ENCODE measurements at places on chromosomes 11 and 22.

- DNase-seq: no peak
Measured at GRCh38 chr22:41459431-41459830, 9.1 kb downstream of the PHF5A start.

- no peak for DNase-seq
Measured at GRCh38 chr11:77450227-77450626, 23.7 kb downstream of the PAK1 start.

DNA sequence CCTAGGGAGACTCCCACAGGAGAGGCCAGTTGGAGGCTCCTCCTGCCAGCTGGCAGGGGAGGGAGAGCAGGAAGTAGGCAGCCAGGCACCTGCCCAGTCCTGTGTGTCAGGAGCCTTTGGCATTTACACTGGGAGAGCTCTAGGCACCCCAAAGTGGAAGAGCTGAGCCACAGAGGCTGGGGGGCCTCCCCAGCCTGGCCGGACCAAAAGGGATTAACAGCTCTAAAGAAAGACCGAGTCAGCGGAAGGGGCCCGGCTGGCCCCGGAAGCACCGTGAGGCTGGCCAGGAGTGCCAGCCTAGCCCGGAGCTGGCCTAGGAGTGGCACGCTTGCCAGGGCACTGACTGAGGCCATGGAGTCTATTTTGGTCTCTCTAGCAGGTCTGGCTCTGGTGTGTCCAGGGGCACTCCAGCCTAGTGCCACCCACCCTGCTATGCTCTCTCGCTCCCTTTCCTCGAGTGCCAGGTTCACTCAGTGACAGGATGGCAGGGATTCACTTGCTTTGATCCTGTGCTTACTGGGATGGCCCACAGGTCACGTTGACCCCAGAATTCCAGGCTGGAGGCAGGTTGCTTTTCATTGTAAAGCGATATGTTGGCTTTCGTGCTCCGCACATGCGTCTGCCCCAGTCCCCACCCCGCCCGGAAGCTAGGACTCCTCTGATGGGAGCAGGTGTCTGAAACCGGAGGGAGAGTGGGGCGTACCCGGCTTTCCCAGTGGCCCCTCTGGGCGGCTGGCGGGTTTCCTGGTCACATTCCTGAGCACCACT lies 3.3 kb upstream of the KMT5B start:
- DNase-seq: no peak

DNA sequence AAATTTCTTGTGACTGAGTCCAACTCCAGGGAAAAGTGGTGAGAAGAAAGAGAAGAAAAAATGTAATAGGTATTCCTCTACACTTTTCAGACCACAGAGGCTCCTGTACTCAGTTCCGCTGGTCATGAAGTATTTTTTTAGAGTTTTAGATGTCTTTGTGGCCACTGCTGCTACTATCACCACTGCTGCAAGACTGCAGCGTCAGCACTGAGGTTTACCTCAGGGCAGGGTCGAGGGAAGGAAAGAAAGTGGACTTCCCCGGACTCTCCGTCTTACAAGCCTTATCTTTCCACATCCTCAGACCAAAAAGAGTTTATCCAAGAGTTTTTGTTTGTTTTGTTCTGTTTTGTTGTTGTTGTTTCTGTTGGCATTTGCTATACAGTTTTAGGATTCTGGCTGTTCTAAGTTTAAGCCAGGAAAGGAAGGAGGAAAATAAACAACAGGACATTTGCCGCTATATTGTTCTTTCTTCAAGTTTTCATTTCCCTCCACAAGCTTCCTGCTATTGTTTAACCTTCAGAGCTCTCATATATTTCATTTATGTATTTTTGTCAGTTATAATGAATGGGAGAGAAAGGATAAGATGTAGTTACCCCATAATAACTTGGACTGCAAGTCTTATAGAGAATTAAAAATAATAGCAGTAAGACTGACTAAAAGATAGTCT lies 919.3 kb downstream of the NTM start:
- no peak for DNase-seq

DNA sequence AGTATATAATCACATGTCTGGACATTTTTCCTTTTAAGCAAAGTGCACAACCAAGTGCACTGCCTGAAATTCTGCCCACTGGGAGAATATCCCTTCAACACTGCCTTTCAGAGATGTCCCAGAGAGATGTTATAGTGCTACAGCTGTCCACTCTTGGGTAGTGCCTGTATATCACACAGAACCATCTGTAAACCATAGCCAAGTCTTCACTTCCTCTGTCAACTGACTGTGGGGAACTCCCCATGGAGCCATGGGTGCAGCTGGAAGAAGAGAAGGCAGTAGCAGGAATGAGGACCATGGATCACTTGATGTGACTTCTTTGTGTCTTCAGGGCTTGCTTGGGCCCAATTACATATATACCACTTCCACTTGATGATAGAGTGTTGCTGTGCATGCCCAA lies 44.6 kb upstream of the LIN7C start:
- no peak for DNase-seq

All from SIG-M5 (cell line).